ENCODE measurements at places on chromosomes 1 and 21.

- DNase-seq, result peak; percentile 18
These were observed at the start of gene MYOM3 for GRCh38 chr1:24111996-24112779. Gene MYOM3, minus strand, starts transcription at chr1:24112135. Its CDS starts 3,499 bp downstream, at chr1:24108636.

GRCh38 chr1:228309326-228310067 lies 97.1 kb downstream of the TRIM11 start:
- DNase-seq, result no peak

GRCh38 chr1:179883745-179884138 lies 1.7 kb downstream of the TOR1AIP1 start:
- DNase-seq, result no peak

GRCh38 chr1:218718206-218718605 lies 373.1 kb downstream of the TGFB2 start:
- DNase-seq, result no peak

DNA sequence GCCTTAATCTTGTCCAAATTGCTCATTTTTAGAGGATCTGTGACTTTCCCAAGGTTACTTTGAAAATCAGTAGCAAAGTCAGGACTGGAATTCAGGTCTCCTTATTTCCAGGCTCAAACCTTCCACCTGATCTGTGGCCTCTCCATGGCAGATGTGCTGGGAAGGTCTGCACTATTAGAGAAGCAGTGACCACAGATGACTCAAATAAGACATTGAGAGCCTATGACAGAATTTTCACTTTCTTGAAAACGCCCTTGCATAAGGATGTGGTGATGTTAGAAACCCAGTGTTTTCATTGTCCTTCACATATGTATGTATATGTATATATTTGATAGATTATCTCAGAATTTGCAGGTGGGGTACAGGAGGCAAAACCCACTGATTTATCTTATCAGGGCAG lies 45.3 kb downstream of the TTC39A start:
- DNase-seq, result no peak

GRCh38 chr1:106022312-106022902 lies 1034.1 kb upstream of the PRMT6 start:
- no peak for DNase-seq

DNA sequence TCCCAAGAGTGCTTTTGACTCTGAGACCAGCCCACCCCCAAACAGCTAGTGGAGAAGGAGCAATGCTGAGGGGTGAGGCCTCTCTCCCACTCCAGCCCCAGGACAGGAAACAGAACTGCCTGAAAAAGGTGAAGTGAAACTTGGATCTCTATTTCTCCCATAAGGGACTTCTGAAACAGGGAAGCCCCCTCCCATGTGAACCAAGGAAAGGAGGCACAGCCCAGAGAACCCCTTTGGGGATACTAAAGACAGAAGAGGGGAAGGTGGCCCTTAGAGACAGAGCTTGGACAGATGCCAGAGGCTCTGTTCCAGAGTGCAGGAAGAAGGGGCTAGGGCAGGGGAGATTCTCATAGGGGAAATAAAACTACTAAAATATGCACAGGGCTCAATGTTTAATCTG lies 2.9 kb downstream of the TNFAIP8L2 start:
- no peak for DNase-seq

DNA sequence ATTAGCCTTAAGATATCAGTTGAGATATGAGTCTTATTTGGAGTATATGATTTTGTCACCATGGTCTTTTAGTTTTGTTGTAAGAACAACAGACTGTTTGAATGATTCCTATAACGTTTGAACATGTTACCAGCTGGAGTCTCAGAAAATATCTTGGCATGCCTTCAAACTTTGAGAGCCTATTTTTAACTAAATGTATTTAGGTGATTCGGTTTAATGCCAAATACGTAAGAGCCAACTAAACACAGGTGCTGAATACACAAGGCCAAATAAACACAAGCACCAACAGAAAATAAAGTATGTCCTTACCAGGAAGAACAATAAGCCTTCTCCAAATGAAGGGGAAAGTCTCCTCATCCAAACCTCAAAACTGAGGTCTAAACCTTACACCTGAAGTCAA lies 48.6 kb downstream of the PRKACB start:
- no peak for DNase-seq

GRCh38 chr21:32887026-32887425 lies 115.5 kb upstream of the PAXBP1 start:
- DNase-seq, result no peak

DNA sequence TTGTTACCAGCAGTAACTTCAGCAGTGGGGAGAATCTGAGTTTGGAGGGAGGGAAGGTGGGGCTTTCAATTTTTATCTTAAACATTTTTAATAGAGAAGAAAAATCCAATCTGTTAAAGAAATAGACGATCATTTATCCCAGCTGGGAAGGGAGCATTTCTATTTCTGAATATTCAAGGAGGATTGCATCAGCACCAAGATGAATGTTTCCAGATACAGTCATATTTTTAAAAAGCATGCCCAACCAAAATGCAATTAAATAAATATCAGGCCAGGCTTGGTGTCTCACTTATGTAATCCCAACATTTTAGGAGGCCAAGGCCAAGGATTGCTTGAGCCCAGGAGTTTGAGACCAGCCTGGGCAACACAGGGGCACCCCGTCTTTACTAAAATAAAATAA lies 1.7 kb upstream of the ATP1A4 start:
- no peak for DNase-seq

- DNase-seq, result no peak
These were observed 60.4 kb upstream of the ATP1A1 start for GRCh38 chr1:116312681-116313069.

DNA sequence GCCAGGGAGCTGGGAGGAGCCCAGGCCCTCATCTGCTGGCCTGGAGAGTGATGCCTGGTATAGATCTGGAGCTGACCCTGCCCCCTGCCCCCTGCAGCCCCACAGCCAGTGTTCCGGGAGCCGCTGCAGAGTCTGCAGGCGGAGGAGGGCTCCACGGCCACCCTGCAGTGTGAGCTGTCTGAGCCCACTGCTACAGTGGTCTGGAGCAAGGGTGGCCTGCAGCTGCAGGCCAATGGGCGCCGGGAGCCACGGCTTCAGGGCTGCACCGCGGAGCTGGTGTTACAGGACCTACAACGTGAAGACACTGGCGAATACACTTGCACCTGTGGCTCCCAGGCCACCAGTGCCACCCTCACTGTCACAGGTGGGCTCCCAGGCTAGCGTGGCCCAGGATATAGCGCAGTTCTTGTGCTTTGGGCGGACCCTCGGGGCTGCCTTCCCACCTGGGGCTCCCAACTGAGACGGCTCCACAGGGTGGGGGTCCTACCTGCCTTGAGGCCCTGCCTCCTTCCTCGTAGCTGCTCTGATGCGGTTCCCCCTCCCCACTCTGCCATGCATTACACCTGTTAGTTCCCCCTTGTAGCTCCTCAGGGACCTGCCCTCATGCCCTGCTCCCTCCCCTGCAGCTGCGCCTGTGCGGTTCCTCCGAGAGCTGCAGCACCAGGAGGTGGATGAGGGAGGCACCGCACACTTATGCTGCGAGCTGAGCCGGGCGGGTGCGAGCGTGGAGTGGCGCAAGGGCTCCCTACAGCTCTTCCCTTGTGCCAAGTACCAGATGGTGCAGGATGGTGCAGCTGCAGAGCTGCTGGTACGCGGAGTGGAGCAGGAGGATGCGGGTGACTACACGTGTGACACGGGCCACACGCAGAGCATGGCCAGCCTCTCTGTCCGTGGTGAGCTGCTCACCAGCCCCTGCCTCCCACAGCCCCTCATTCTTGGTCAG lies 98.7 kb downstream of the OBSCN start:
- DNase-seq, result no peak

GRCh38 chr1:23247276-23247675 lies 30.0 kb upstream of the HTR1D start:
- no peak for DNase-seq

- no peak for DNase-seq
These were observed 76.8 kb upstream of the HNRNPU start for GRCh38 chr1:244941121-244941520.

DNA sequence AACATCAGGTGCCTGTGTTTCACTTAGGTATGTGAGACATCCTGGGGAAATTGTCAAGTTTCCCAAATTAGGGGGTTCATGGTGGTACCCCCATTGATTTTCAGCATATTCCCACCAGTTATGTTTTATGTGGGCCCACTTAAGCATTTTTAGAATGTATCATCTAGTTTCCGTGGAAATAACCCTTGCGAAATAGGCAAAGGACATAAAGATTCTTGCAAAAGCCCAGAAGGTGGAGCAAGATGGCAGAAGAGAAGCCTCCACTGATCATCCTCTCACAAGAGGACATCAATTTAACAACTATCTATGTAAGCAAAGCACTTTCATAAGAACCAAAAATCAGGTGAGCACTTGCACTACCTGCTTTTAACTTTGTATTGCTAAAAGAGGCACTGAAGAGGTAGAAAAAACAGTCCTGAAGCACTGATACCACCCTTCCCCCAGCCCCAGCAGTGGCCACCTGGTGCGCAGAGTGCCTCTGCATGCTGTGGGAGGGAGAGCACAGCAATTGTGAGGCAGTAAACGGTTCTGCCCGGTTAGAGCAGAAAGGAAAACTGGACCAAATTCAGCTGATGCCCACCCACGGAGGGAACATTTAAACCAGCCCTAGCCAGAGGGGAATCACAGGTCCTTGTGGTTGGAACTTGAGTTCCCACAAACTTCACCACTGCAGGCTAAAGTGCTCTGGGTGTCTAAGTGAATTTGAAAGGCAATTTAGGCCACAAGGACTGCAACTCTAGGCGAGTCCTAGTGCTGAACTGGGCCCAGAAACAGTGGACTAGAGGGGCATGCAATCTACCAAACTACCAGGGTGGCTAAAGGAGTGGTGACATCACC lies 23.2 kb downstream of the MCOLN2 start:
- no peak for DNase-seq

- DNase-seq, result no peak
These were observed 89.3 kb downstream of the LACTBL1 start for GRCh38 chr1:22883406-22883805.

- no peak for DNase-seq
These were observed 54.9 kb downstream of the SLC30A7 start for GRCh38 chr1:100950781-100951180.

DNA sequence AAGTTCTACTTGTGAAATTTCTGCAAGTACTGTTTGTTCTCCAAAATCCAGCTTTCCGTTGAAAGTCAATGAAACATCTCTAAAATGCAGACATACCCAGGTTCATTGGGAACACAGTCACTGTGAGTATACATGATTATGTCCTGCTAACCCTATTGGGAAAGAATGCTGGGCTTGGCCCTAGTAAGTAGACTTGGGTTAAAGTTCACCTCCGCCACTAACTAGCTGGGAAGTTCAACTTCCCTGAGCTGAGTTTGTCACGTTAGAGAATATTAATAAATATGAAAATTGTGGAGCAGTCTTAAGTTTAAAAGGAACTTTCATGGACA lies 10.5 kb upstream of the PGD start:
- no peak for DNase-seq

DNA sequence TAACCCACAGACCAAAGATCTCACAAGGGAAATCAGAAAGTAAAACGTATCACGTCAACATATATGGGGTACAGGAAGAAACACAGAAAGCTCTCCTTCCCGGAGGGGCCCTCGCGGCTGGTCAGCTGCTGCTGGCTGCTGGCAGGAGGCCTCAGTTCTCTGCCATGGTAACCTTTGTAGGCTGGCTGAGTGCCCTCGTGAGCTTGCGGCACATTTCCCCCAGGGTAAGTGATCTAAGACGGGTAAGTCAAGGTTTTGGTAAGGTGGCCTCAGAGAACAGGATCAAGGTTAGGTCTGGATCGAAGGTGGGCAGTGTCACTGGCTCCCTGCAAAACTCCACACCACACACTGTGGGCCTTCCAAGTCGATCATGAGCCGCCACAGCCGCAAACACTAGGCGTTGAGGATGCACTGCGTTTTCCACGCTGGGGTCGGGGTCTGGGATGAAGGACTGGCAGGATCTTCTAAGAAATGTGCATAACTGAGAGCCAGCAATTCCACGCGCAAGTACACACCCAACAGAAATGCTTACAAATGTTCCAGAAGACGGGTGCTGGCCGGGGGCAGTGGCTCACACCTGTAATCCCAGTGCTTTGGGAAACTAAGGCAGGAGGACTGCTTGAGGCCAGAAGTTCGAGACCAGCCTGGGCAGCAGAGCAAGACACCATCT lies 33.9 kb downstream of the WDR4 start:
- DNase-seq, result no peak

DNA sequence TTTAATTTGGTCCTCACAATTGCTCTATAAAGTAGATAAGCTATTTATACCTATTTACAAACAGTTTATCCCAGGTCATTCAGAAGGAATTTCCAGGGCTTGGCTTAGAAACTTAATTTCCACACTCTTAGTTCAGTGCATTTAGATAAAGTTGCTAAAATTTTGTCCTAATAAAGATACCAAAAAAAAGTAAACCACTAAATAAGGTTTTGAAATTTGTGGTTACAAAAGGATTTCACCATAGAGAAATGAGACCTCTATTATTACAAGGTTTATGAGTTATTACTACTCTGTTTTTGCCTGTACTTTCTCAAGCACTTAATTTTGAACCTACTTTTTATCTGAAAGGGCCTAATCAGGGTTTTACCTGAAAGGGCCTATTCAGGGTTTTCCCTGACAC lies 22.4 kb downstream of the PTPN22 start:
- no peak for DNase-seq

DNA sequence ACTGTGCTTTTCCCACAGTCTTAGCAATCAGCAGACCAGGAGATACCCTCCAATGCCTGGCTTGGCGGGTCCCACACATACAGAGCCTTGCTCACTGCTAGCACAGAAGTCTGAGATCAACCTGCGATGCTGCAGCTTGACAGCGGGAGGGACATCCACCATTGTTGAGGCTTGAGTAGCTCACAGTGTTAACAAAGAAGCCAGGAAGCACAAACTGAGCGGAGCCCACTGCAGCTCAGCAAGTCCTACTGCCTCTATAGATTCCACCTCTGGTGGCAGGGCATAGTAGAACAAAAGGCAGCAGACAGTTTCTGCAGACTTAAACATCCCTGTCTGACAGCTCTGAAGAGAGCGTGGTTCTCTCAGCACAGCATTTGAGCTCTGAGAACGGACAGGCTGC lies 33.4 kb downstream of the MNDA start:
- no peak for DNase-seq

- DNase-seq, result no peak
These were observed 26.7 kb upstream of the LIN9 start for GRCh38 chr1:226335661-226336060.

DNA sequence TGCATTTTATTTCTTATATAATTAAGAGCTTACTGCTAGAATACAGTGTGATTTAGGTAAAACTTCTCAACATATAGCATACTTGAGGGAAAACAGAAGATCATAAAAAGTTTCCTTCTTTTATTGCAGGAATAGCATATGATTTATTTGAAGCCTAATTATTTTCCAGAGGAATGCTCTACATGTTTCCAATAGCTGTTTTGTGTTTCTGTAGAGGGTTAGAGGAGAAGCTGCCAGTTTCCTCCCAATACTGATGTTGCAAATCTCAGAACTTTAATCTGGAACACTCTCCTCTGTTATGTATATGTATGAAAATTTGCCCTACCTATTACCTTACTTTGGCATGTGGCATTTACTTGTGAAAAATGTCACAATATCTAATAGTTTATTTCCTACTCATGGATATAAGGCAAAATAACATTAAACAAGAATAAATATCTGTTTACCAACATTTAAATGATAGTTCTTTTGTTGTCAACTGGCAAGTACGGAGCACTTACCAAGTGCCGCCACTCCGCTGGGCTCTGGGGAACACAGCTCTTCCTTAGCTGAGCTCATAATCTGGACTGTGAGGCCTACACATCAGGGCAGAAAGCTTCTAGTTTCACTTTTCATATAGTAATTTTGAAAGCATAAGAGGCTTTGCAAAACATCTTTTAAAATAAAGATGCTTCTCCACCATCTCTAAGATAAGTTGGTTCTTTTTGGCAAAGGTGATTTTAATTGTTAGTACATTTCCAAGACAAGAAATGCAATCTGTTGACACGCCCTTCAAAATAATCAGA lies 239.8 kb upstream of the C1orf105 start:
- no peak for DNase-seq
